ENCODE measurements at places on chromosomes 4 and X.

GRCh38 chr4:41436419-41436818 is 101.5 kb upstream of the LIMCH1 start:
- no peak for DNase-seq

DNA sequence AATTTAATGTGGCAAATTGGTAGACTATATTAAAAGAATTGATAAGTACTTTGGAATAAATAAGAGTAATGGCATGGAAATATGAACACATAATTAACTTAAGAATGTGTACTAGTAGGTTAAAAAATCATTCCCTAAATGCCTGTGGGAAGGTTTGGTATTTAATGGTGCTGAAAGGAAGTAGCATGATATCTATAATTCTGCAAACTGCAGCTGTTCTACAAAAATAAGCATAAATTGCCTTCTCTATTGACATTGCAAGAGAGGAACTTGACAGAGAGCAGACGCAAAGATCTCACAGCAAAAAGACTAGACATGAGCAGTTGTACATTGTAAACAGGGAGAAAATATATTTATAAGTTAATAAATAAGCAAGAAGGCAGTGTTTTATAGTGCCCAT is 752.5 kb upstream of the PCDH10 start:
- no peak for DNase-seq

GRCh38 chr4:102599455-102599854 is 98.3 kb downstream of the NFKB1 start:
- DNase-seq = no peak

DNA sequence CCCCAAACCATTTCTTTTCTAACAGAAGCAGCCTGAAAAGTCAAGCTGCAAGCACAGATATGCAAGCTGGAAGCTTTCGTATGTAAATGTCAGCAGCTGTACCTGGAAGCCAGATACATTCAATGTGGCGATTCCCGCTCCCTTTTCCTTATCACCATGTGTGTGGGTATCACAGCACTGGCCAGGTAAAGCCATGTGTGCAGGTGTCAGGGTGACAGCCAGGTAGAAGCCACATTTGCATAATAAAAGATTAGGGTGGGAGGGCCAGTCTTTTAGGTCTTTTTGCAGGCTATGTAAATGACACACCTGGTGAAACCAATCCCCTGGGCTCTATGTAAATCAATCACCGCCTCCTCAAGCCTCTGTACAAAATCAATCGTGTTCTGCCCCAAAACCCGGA is 50.1 kb downstream of the RXFP1 start:
- no peak for DNase-seq

GRCh38 chr4:76373919-76374552 is 46.9 kb downstream of the CCDC158 start:
- DNase-seq = no peak

All from activated T-cell treated with anti-CD3 and anti-CD28 coated beads for 4 hours (primary cell).